ENCODE measurements at places on chromosomes 3 and 15. TPM values are rescaled to one million over a fixed set of nuclear protein-coding genes. Genes with fewer than 3 reads are reported as not detected.

The PDZRN3 gene
- total RNA-seq, result not detected

The PROS1 gene
- 10.8 TPM for total RNA-seq

The ARPP21 gene
- total RNA-seq, result 0.11 TPM

The ARHGEF3 gene
- total RNA-seq, result 6.8 TPM

The CCR9 gene
- not detected for total RNA-seq

The ERC2 gene
- total RNA-seq, result 0.14 TPM

The RABL3 gene
- total RNA-seq, result 23.0 TPM

The FHIT gene
- total RNA-seq, result 0.75 TPM

The LRRC2 gene
- total RNA-seq, result not detected

The AGBL1 gene
- total RNA-seq, result not detected

The NR1I2 gene
- total RNA-seq, result not detected

The SLC22A14 gene
- total RNA-seq, result 0.05 TPM

The TM4SF18 gene
- total RNA-seq, result 29.7 TPM

The LMCD1 gene
- total RNA-seq, result 70.3 TPM

The TLR9 gene
- total RNA-seq, result not detected

The SOX14 gene
- not detected for total RNA-seq

The CX3CR1 gene
- 0.06 TPM for total RNA-seq

The MRPL46 gene
- total RNA-seq, result 58.0 TPM

The PLSCR2 gene
- not detected for total RNA-seq

The CPB1 gene
- total RNA-seq, result not detected

The GOLGA6L7 gene
- total RNA-seq, result not detected

The P2RY13 gene
- not detected for total RNA-seq

The SLC38A3 gene
- 0.15 TPM for total RNA-seq

The APPL1 gene
- 15.9 TPM for total RNA-seq

The PLA2G4B gene
- total RNA-seq, result 1.6 TPM

The TIGIT gene
- not detected for total RNA-seq

The DAZL gene
- not detected for total RNA-seq

The MNS1 gene
- total RNA-seq, result 3.0 TPM

The TMCO5A gene
- not detected for total RNA-seq

The SSUH2 gene
- 0.60 TPM for total RNA-seq

The GPR156 gene
- 0.39 TPM for total RNA-seq

The CPNE9 gene
- total RNA-seq, result 0.29 TPM

The SPINT1 gene
- total RNA-seq, result 0.73 TPM
